Stimulated activated CD4-positive, alpha-beta T cell treated with anti-CD3 and anti-CD28 coated beads, Interleukin-15, amount 100 ng/mL, for 48 hours (primary cell): ENCODE measurements at places on chromosomes 16 and 17.

- DNase-seq: no peak
Observed at GRCh38 chr16:24626256-24626655, 86.9 kb downstream of the RBBP6 start.

- DNase-seq: no peak
Observed at GRCh38 chr16:546909-547770, 13.1 kb upstream of the PRR35 start.

GRCh38 chr17:69762766-69763165 is 312.3 kb upstream of the KCNJ16 start:
- no peak for DNase-seq

GRCh38 chr16:73023752-73024570 is 24.0 kb downstream of the ZFHX3 start:
- no peak for DNase-seq

- no peak for DNase-seq
Observed at GRCh38 chr17:17058304-17058703, 16.0 kb downstream of the MPRIP start.

DNA sequence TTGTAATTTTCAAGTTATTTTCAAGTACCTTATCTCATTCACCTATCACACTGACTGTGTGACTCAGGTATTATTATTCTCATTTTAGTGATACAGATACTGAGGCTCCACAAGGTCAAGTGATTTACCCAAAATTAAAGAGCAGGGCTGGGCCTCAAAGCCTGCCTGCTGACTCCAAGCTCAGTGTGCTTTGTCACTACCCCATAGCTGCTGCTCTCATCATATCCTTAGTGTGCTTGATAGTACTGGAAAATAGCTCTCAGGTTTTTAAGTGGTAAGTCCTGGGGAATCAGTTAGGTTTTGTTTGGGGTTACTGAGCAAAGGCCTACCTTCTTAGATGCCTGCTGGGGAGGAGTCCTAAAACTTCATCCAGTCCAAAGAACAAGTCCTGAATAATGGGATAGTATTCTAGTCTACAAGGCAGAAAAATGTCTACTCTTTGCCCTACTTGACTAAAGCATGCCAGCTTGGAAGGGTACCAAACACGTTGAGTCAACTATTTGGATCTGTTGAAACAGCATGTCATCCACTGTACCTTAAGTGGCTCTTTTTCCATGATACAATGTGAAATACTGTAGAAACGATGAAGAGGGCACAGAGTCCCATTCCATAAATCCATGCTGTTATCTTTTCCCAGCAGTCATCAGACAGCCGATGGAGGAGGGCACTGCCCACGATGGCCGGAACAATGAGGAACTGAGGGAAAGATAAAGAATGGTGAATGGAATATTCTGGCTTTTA is 10.7 kb downstream of the MMD start:
- no peak for DNase-seq

- no peak for DNase-seq
Observed at GRCh38 chr17:63837962-63838600, 4.4 kb downstream of the SMARCD2 start.

DNA sequence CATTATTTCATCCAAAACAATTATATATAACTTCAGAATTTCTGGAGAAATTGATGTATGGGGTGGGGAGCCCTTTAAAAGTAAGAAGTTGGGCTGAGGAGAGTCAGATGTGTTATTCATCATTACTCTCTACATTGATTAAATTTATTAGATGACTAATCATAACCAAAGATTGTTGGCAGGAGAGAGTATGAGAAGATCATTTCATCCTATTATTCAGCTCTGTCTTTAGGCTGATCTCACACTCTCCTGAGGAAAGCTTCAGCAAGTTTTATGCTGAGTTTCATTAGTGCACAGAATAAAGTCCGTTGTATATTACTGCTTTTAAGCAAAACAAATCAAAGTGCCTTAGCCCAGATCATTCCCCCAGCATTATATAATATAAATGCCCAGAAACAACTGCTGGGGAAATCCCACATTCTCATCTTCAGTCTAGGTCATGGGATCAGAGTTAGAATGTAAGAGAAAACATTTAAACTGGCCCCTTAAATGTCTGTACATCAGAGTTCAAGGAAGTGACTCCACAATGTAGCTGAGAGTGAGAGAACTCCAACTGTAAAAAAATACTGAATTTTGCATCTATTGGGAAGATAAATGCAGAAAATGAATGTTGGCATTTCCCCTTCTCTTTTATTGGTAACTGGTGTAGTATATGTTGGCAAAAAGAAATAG is 130.1 kb upstream of the HLF start:
- no peak for DNase-seq

GRCh38 chr17:69869667-69870066 is 205.4 kb upstream of the KCNJ16 start:
- no peak for DNase-seq

DNA sequence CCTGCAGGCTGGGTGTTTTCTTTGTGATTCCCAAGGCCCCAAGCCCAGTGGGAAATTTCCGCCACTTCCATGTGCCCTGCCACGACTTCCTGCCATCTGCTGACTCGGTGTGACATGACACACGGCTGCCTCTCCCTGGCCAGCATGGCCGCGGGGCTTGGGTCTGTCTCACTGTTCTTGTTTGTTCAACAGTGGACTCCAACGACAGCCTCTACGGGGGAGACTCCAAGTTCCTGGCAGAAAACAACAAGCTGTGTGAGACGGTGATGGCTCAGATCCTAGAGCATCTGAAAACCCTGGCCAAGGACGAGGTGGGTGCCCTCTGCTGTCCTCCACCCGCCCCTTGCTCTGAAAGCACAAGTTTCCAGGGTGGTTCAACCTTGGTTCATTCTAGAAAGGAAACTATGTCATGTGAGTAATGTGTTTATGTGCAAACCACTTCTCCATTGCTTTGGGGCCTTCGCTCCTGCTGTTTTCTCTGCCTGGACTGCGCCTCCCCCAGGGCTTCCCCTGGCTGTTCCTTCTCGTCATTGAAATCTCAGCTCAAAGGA is 26.8 kb downstream of the KNOP1 start:
- DNase-seq: no peak

DNA sequence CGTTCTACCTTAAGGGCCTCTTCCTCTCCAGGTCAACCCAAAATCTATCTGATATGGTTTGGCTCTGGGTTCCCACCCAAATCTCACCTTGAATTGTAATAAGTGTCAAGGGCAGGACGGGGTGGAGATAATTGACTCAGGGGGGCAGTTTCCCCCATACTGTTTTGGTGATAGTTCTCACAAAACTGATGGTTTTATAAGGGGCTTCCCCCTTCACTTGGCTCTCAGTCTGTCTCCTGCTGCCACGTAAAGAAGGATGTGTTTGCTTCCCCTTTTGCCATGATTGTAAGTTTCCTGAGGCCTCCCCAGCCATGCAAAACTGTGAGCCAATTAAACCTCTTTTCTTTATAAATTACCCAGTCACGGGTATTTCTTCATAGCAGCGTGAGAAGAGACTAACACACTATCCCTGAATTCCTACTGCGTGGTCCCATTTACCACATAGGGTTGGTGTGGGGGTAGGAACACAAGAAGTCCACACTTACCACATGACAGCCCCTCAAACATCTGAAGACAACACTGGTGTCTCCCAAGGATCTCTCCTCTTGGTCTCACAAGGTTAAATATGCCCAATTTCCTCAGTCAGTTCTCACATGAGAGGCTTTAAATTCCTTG is 8.2 kb downstream of the COTL1 start:
- no peak for DNase-seq
